Endothelial cell (in vitro differentiated cells): ENCODE measurements at places on chromosomes 2 and 18. TPM values are rescaled to one million over a fixed set of nuclear protein-coding genes. Genes with fewer than 3 reads are reported as not detected.
A peak's percentile ranks its signal among the peaks of the same experiment; 100 is the strongest.

DNA sequence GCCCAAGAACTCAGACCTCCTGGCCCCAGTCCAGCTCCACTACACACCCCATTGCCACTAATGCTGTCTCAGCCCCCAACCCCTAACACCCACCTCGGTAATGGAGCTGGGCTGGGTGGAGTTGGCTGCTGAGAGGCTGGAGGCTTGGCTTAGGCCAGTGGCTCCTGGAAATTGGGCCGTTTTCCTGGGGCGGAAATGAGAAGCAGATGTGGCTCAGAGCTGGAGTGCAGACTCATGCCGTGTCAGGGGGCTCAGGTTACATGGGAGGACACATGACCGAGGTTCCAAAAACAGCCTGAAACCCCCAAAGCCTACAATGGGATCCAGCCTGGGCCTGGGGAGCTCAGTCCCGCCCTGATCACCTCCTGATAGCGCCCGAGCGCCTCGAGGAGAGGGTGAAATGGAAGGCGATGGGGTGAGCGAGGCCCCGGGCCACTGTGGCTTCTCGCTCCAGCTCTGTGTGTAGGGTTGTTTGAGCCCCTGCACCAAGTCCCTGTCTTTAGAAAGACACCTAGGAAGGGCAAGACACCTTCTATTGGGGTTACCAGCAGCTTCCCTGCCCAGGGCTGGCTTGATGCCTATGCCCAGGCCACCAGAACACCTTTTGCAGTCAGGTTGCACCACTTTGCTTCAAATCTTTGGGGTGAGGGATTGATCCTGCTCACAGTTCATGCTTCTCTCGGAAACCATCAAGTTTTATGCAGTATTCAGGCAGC lies 175.7 kb upstream of the HAAO start:
- no peak overlapping the region for H3K27ac ChIP-seq
- H3K36me3 ChIP-seq, result no peaks in the 10 kb centered on the region
- DNase-seq, result no peak

APOB gene
- 15.9 TPM for total RNA-seq

- H3K4me1 ChIP-seq, result peaks cover 17% of the 10 kb centered on the region
- H3K4me3 ChIP-seq, result peak overlapping the region; percentile 76
- peaks cover 6% of the 10 kb centered on the region for H3K27me3 ChIP-seq
These were observed 8.3 kb downstream of the C2orf81 start for GRCh38 chr2:74413001-74413698.

DNA sequence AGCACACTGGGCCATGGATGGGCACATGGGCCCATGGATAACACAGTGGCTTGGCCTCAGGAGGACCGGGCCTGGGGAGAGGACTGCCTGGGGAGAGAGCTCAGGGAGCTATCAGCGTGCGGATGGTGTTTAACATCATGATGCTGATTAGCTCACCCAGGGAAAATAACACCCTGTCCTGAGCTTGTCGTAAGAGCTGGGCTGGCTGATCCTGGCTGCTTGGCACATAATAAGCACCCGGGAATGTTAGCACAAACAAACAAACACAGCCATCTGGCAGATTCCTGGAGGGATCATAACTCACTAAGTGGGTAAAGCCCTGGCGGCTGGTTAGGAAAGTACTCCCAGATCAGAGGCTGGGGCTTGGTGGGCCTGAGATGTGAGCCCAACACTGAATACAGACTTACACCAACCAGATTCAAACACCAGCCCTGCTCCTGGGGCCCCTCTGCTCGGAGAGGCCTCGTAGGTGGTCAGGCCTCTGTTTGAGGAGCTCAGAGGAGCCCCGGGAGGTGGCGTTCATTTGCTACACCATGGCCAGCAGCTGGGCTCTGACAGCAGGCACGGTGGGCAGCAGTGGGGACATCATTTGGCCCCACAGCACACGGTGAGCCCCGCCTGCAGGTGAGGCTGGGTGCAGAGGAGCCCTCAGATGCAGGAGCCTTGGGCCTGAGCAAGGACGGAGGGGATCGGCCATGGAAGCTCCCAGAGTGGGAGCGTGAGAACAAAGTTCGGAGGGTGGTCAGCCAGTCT lies 193.4 kb upstream of the HDAC4 start:
- H3K27ac ChIP-seq, result no peak overlapping the region
- H3K27me3 ChIP-seq, result peaks cover 27% of the 10 kb centered on the region
- H3K4me1 ChIP-seq, result no peaks in the 10 kb centered on the region
- H3K36me3 ChIP-seq, result peaks cover 20% of the 10 kb centered on the region
- DNase-seq, result no peak

- H3K4me1 ChIP-seq, result peaks cover 35% of the 10 kb centered on the region
- no peak overlapping the region for H3K4me3 ChIP-seq
- H3K27ac ChIP-seq, result no peak overlapping the region
- DNase-seq, result no peak
These were observed 5.5 kb upstream of the ARL4C start for GRCh38 chr2:234502285-234502918.

C1GALT1C1L gene
- 0.31 TPM for total RNA-seq

FAP gene
- not detected for total RNA-seq

CCDC138 gene
- total RNA-seq, result 7.6 TPM

CMPK2 gene
- 0.49 TPM for total RNA-seq

- no peak for DNase-seq
- H3K4me1 ChIP-seq, result peaks cover 16% of the 10 kb centered on the region
- peak overlapping the region; percentile 70 for H3K27ac ChIP-seq
These were observed 200.6 kb downstream of the ZFP36L2 start for GRCh38 chr2:43025709-43026295.

DNA sequence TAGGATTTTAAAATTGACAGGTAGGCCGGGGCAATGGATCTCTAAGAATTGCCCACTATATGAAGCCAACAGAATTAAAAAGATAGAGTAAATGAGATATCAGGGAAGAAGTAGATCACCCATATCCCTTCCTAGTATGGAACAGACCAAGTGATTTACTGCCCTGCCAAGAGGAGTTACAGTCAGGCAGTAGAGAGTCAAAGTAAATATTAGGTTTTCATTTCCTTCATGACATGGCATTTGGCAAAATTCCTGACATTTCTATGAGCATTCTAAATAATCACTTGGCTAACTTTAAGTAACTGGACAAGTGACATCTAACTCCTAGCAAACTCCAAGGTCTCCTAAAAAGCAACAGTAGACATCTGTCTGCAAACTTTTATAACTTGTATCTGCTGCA lies 33.5 kb downstream of the GALNT5 start:
- H3K4me3 ChIP-seq, result no peak overlapping the region
- DNase-seq, result no peak
- no peaks in the 10 kb centered on the region for H3K27me3 ChIP-seq
- no peaks in the 10 kb centered on the region for H3K4me1 ChIP-seq
- no peaks in the 10 kb centered on the region for H3K36me3 ChIP-seq

ELOA2 gene
- total RNA-seq, result not detected

DNA sequence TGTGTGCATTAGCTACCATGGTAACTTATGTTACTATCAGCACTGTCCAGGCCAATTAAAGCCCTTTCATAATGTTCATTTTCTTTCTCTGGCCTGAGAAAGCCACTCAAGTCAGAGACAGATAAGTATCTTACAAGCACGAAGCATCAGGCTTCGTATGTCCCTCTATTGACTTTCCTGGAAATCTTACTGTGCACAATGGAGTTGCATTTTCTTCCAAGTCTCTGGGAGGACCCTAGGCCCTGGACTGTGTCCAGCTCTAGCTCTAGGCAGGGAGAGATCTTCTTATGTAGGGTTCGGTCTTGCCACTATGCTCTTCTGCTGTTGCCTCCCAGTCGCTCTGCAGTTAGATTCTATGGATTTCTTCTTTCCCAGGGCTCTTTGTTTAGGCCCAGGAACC lies 40.0 kb upstream of the ITGA6 start:
- no peaks in the 10 kb centered on the region for H3K27me3 ChIP-seq
- no peak overlapping the region for H3K4me3 ChIP-seq
- H3K4me1 ChIP-seq, result peaks cover 5% of the 10 kb centered on the region
- DNase-seq, result no peak
- H3K27ac ChIP-seq, result no peak overlapping the region

UBXN4 gene
- total RNA-seq, result 101 TPM

GRCh38 chr18:73897517-73897916 lies 250.1 kb downstream of the FBXO15 start:
- H3K27ac ChIP-seq, result no peak overlapping the region
- no peak overlapping the region for H3K4me3 ChIP-seq
- DNase-seq, result no peak
- no peaks in the 10 kb centered on the region for H3K27me3 ChIP-seq
